ENCODE measurements at places on chromosomes 2 and 18.
A peak's percentile ranks its signal among the peaks of the same experiment; 100 is the strongest.

GRCh38 chr2:129673234-129673633 is 306.2 kb upstream of the RAB6C start:
- H3K4me1 ChIP-seq, result no peaks in the 10 kb centered on the region
- no peak for DNase-seq
- H3K27ac ChIP-seq, result no peak overlapping the region

DNA sequence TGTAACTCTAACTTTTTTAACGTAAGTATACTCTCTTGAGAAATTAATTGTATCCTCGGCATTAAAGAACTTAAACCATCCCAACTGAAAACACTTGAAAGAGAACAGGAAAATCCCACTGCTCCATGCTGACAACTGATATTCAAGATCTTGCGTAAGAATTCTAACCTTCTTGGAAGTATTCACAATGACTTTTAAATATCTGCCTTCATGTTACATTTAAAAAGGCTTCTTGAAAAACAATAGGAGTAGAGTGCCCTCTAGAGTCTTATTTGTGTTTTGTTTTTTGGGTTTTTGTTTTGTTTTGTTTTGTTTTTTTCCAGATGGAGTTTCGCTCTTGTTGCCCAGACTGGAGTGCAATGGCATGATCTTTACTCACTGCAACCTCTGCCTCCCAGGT is 65.4 kb upstream of the DNAJC10 start:
- H3K36me3 ChIP-seq, result no peaks in the 10 kb centered on the region
- H3K27me3 ChIP-seq, result no peaks in the 10 kb centered on the region
- no peaks in the 10 kb centered on the region for H3K4me1 ChIP-seq
- DNase-seq, result no peak
- no peak overlapping the region for H3K27ac ChIP-seq

DNA sequence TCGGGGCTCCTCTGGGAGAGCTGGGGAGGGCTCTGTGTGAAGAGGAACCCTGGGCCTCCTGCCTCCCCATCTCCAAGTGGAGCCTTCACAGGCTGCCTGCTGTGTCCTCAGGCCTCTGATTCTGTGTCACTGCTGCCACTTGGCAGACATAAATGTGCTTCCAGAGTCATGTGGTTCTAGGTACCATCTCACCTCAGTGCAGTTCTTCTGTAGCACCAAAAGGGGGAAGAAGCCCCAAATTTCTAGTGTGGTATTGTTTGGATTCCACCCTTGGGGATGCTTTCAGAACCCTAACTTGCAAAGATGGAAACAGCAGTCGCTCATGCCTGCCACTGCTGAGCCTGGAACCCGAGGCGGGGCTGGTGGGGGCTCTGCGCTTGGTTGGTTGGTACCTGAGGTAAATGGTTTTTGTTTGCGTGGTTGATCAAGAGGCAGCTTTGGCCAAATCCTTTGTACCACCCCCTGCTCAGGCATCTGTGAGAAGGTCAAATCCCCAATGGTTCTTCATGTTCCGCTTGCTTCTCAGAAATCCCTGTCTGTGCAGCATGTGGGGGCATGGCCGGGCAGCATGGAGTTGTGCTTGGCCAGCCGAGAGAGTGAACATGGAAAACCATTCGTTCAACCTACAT is 27.5 kb downstream of the COA5 start:
- H3K36me3 ChIP-seq, result peaks cover 4% of the 10 kb centered on the region
- no peaks in the 10 kb centered on the region for H3K27me3 ChIP-seq
- no peak overlapping the region for H3K27ac ChIP-seq

- peaks cover 10% of the 10 kb centered on the region for H3K4me1 ChIP-seq
- H3K27me3 ChIP-seq, result no peaks in the 10 kb centered on the region
- no peak overlapping the region for H3K4me3 ChIP-seq
These were observed 24.7 kb upstream of the NRP2 start for GRCh38 chr2:205657579-205657978.

GRCh38 chr2:85712336-85712735 is 18.2 kb downstream of the GNLY start:
- no peak for DNase-seq
- H3K36me3 ChIP-seq, result no peaks in the 10 kb centered on the region
- H3K27ac ChIP-seq, result peak overlapping the region; percentile 53
- no peaks in the 10 kb centered on the region for H3K27me3 ChIP-seq

GRCh38 chr2:119311371-119311770 is 55.3 kb downstream of the C2orf76 start:
- DNase-seq, result no peak
- no peaks in the 10 kb centered on the region for H3K36me3 ChIP-seq
- no peak overlapping the region for H3K27ac ChIP-seq
- H3K27me3 ChIP-seq, result no peaks in the 10 kb centered on the region
- H3K4me1 ChIP-seq, result peaks cover 11% of the 10 kb centered on the region

GRCh38 chr2:234157817-234158588 is 107.5 kb downstream of the SPP2 start:
- H3K36me3 ChIP-seq, result no peaks in the 10 kb centered on the region
- no peak for DNase-seq
- no peak overlapping the region for H3K4me3 ChIP-seq
- no peak overlapping the region for H3K27ac ChIP-seq
- H3K27me3 ChIP-seq, result no peaks in the 10 kb centered on the region
- no peaks in the 10 kb centered on the region for H3K4me1 ChIP-seq

DNA sequence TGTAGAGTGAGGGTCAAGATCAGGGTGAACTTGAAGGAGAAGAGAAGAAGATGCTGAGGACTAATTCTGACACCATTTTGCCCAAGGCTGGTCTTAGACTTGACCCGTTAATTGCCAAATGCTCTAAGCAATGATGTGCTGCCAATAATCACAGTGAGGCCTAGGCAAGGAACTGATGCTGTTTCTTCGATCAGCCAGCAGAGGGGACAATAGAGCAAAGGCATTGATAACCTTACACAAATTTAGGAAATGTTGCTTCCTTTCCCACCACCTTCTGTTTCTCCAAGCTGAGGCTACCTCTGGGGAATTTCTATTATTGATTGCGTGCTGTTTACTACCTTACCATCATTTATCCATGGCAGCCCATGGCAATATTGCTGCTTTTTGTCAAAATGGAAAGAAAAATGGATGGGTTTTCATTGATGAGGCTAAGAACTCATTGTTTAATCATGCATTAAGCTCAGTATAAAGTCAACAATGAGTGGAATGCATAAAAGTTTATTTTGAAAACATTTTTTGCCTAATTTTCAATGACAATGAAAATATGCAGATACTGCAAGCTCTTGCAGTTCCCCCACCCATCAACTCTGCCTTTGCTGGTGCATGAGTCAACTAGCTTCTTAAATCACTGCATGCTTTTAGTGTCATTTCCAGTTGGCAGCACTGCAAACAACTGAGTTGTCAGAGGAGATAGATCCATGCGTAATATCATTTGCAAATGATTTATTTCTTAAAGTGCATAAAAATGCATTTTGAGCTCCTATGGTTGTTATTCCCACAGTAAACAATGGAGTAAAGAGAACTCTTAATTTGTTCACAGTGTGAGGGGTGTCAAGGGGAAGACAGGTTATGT is 116.4 kb upstream of the NYAP2 start:
- H3K36me3 ChIP-seq, result no peaks in the 10 kb centered on the region
- no peaks in the 10 kb centered on the region for H3K4me1 ChIP-seq
- H3K27ac ChIP-seq, result no peak overlapping the region
- no peak for DNase-seq
- H3K4me3 ChIP-seq, result no peak overlapping the region

GRCh38 chr18:79399275-79400081 is 3.7 kb downstream of the NFATC1 start:
- peak overlapping the region; percentile 91 for H3K27ac ChIP-seq
- no peaks in the 10 kb centered on the region for H3K27me3 ChIP-seq
- peaks cover 47% of the 10 kb centered on the region for H3K4me1 ChIP-seq

DNA sequence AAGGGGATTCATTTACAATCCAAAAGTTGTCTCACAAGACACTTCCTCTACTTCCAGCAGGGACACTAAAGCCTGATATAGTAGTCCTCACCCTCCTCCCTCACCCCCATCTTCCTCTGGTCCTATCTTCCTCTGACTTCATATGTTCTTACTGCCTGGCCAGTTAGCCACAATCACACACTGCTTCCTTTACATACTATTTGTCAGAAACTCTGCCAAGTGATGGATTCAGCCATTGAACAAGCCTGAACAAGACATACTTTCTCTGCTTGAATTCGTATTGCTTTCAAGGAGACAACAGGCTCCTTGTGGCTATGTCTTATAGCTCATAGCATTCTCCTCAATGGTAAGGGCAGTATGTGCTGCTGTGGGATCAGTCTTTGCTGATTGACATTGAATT is 672.2 kb downstream of the BCL11A start:
- H3K4me1 ChIP-seq, result no peaks in the 10 kb centered on the region
- DNase-seq, result no peak
- no peak overlapping the region for H3K27ac ChIP-seq
- H3K27me3 ChIP-seq, result no peaks in the 10 kb centered on the region
- H3K36me3 ChIP-seq, result no peaks in the 10 kb centered on the region

DNA sequence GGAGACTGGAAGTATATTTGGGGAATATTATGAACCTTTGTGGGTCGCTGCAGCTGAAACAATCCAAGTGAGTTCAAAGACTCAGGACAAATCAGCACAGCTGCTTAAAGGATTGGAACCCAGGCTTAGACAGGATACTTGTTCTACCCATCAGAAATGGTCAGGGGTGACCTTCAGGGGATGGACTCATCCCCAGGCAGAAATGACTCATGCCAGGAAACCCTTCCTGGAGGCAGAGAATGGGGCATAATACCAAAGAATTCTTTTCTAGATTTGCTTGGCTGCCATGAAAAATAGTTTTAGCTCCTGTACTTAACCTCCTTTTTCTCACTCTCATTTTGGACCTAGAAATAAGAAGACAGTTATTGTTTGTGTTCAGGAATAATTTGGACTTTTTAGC is 425.5 kb downstream of the TSN start:
- no peaks in the 10 kb centered on the region for H3K36me3 ChIP-seq
- H3K4me1 ChIP-seq, result no peaks in the 10 kb centered on the region
- H3K4me3 ChIP-seq, result no peak overlapping the region
- H3K27ac ChIP-seq, result no peak overlapping the region

DNA sequence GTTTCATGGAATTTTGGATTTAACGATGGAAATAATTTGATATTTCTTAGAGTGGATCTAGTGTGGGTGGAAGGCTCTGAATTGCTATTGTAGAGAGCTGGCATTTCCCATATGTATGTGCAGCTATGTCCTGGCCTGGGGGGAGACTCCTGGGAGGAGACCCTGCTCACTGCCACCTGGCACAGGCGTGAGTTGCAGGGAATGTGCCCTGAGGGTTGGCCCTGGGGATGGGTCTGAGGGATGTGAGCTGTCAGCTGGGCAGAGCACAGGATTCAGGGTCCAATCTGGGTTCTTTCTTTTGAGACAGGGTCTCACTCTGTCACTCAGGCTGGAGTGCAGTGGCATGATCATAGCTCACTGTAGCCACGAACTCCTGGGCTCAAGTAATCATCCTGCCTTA is 120.2 kb downstream of the CLIP4 start:
- H3K36me3 ChIP-seq, result no peaks in the 10 kb centered on the region
- no peaks in the 10 kb centered on the region for H3K4me1 ChIP-seq
- H3K27me3 ChIP-seq, result no peaks in the 10 kb centered on the region

- peaks cover 14% of the 10 kb centered on the region for H3K36me3 ChIP-seq
- peaks cover 8% of the 10 kb centered on the region for H3K4me1 ChIP-seq
- H3K27me3 ChIP-seq, result no peaks in the 10 kb centered on the region
- peak overlapping the region; percentile 96 for H3K4me3 ChIP-seq
- H3K27ac ChIP-seq, result peak overlapping the region; percentile 88
These were observed 725 bp downstream of the FBXO48 start for GRCh38 chr2:68466361-68466777.

DNA sequence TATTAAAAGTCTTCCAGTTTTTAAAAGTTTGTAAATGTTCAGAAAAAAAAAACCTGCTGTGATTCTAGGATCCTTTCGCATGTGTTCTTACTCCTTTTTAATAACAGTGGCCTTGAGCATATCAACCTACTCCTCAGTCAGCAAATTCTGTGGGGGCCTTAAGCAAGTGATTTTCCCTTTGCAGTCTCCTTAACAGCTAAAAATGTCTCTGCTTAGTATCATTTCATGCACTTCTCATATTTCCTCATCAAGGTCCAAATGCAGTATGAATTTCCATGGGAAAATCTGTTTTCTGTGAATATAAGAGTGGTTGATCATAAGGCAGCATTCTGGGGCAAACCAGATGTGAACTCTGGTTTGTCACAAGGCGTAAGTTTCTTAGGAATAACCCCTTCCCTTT is 2175.1 kb upstream of the PIK3C3 start:
- DNase-seq, result no peak
- H3K36me3 ChIP-seq, result no peaks in the 10 kb centered on the region
- H3K4me3 ChIP-seq, result no peak overlapping the region
- H3K27me3 ChIP-seq, result no peaks in the 10 kb centered on the region
- no peak overlapping the region for H3K27ac ChIP-seq

DNA sequence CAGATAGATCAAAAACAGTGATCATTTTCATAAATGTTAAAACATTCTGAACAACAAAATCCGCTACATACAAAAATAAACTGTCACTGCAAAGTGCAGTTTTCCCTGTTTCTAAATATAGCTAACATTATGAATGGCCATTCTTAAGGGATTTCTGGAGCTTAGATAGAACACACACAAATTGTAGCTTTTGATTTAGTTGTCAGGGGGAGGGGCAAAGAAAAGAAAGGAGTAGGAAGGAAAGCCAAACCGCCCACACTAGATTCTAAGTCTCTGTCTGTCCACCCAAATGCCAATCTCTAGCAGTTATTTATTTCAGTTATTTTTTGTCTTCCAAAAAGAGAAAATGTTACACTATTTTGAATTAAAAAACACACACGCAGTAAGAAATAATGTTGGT is 182.4 kb downstream of the CDH2 start:
- H3K4me3 ChIP-seq, result no peak overlapping the region
- H3K27ac ChIP-seq, result no peak overlapping the region
- H3K36me3 ChIP-seq, result no peaks in the 10 kb centered on the region
- H3K27me3 ChIP-seq, result no peaks in the 10 kb centered on the region
- no peak for DNase-seq

DNA sequence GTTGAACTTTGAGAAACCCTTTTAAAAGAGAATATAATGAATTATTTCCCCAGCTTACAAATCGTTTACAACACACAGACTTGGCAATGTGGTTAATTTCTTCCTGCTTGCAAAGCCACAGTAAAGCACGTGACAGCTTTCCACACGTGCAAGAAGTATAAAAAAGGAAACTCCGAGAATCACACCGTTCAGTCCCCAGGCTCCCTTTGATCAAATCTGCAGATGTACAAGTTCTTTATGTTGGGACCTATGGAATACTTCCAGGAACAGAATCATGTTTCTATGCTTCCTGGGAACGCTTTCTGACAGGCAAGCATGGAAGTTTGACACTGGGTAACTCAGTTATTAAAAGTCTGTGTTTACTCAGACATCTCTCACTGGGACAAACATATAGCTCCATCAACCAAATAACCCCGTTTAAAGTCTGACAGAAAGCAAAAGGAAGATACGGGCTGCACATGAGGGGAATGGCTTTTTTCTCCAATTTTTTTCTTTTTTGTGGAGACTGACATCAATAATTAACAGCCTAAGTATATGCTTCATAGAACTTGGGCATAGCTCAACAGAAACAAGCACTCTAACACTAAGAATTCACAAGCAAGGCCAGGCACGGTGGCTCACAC is 134.8 kb downstream of the EIPR1 start:
- no peak for DNase-seq
- no peaks in the 10 kb centered on the region for H3K4me1 ChIP-seq
- H3K4me3 ChIP-seq, result no peak overlapping the region
- no peaks in the 10 kb centered on the region for H3K27me3 ChIP-seq
- H3K27ac ChIP-seq, result no peak overlapping the region

- H3K4me1 ChIP-seq, result no peaks in the 10 kb centered on the region
These were observed 368.7 kb upstream of the ID2 start for GRCh38 chr2:8312861-8313830.

All from psoas muscle (tissue), 8 donors.